T-cell (primary cell): ENCODE measurements at places on chromosomes 2 and 18. TPM values are rescaled to one million over a fixed set of nuclear protein-coding genes. Genes with fewer than 3 reads are reported as not detected.
A peak's percentile ranks its signal among the peaks of the same experiment; 100 is the strongest.

- no peak for DNase-seq
These were observed 81.9 kb downstream of the TMEM131 start for GRCh38 chr2:97913846-97914245.

Gene PTH2R
- total RNA-seq, result not detected

GRCh38 chr2:145753966-145754365 lies 1234.0 kb upstream of the ZEB2 start:
- no peak for DNase-seq

GRCh38 chr2:26982102-26982742 lies 11.8 kb downstream of the MAPRE3 start:
- DNase-seq, result peak; percentile 5

DNA sequence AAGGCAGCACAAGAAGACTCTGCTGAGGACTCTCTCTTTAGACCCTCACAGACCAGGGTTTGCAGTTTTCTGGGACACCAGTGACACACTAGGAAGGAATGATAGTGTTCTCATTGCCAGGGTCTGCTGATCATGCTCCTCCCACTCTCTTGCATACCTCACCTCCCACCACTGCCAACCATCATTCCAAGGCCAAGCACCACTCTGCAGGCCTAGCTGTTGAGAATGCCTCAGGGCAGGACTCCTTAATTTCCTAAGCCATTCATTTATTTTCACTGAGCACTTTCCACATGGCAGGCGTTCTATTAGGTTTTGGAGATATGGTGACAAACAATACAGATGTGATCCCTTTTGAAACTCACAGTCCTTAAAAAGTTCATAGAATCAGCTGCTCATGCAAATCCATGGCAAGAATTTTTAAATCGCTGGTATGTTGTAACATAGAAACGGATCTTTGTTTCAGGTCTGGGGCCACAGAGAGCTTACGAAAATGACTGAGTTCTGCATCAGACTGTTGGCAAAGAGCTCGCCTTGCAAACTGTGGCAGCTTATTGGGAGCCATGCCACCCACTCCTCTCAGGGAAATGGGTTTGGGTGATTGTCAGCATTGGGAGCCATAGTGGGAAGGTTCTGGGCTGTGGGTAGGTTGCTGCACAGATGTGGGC lies 78.5 kb downstream of the XDH start:
- DNase-seq, result no peak

DNA sequence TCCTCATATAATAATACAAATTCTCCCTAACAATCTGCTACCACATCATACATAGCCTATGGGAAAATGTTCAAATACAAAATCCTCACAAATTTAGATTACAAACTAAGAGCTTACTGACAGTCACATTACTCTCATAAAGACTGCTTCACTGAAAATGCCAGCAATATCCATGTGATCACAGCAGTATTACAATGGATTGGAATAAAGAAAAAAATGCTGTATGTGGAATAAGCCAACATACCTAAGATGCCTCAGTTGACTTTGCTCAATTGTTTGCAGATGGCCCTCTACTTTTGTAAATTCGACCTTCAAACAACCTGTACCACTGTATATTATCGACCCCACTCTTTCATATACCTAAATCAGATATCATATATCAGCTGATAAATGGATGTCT lies 88.7 kb downstream of the DYM start:
- DNase-seq, result no peak

- no peak for DNase-seq
These were observed 65.2 kb upstream of the RAPH1 start for GRCh38 chr2:203600286-203600685.
